ENCODE measurements at places on chromosomes 1 and 21. TPM values are rescaled to one million over a fixed set of nuclear protein-coding genes. Genes with fewer than 3 reads are reported as not detected.
A peak's percentile ranks its signal among the peaks of the same experiment; 100 is the strongest.

Gene LCE1F
- not detected for total RNA-seq

DNA sequence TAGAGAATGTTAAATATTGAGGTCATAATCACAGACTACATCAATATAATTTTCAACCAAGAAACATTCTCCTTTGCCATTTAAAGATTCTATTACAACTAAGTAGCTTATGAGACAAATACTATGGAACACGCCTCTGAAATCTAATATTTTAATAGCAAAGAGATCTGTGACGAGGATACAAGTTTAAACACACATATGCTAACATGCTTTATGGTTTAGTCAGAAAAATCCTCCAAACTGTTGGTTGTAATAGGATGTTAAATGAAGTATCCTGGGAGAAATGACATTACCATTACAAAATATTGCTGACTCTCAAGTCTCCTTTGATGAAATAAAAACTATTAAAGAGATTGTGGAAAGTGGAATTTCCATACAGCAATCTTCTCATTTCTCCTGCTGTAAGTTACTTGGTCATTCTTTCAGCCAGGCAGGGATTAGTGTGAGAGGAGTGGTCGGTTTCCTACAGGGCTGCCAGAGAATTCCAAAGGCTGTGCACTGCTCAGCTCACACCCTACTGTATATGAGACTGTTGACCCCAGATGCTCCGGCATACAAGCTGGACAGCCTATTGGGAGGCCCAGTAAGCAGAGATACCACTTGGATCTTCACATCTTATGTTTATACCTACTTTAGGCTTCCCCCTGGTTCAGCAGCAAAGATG is 26.6 kb downstream of the SCYL3 start:
- no peak for DNase-seq

DNA sequence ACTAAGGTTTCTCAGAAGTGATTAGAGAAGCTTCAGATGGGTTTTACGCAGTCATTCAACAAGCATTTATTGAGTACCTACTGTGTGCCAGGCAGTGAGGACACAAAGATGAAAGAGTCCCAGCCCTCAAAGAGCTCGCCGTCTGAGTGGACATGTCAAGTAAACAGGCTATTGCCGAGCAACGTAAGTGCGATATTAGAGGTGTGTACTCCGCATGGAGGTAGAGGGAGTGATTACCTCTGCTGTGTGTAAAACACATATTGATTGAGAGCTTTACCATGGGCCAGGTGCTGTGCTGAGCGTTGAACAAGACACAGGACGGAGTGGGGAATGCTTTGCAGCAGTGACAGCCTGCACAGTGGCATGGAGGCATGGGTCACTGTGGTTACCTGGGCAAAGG is 49.5 kb upstream of the GPR37L1 start:
- DNase-seq = no peak

- DNase-seq = no peak
These were observed 17.7 kb downstream of the TEX38 start for GRCh38 chr1:46689356-46689755.

DNA sequence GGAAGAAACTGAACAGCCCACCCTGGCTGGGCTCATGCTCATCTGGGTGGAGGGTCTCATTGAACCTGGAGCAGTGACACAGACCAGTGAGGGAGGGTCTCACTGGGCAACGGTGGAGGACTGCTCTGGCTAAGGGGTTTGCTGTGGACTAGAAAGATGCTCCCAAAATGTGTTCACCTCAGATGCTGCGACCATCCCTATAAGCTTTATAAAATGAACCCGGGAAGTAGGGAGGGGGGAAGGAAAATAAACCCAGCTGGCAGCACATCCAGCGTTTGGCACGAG is 34.5 kb upstream of the LBR start:
- no peak for DNase-seq

- DNase-seq = no peak
These were observed 253.1 kb upstream of the KIAA0040 start for GRCh38 chr1:175445646-175446045.

DNA sequence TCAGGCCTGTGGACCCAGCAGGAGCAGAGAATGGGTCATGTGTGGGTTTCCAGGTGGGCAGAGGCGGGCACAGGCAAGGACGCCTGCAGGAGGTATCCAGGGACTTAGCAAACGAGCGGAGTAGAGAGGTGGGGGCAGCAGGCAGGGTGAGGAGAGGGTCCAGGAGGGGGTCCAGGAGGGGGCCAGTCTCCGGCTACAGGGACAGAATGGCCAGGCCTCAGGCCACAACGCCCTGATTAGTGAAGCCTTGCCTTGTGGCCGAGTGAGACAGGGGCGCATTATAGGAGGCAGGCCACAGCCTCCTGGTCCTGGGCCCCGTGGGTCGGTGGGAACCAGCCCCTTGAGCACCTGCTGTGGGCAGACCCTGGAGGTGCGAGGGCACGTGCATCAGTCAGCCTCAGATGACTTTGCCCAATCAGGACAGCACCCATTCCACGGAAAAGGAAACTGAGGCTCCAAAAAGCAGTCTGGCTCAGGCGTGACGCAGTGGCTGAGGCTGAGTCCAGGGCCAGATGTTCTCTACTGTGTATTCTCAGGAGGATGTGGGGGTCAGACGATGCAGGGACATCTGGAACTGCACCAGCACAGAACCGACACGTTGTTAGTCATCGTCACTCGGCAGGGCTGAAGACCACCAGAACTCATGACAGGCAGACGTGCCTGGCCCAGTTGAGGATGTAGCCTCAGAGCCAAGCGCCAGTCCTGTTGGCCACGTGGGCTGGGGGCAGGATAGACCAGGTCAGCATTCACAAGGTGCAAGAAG is 113.7 kb downstream of the CRYAA start:
- no peak for DNase-seq

Gene KCNE1
- total RNA-seq = not detected

DNA sequence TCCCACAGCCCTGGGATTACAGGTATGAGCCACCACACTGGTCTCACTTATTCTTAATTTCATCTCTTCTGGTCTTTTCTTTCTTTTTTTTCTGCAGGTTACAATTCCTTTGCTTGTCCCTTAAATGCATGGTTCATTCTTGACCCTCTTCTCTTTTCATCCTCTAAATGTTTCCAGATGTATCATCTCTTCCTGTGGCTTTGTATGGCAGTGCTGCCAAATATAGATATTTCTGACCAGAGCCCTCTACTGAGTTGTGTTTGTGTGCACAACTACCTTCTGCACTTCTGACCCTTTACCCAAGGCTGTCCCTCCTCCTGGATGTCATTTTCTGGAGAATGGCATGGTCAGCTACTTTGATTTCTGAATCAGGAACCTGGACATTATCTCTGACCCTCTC is 32.5 kb downstream of the OLFML3 start:
- no peak for DNase-seq

Gene C1orf167
- not detected for total RNA-seq

Gene NBL1
- total RNA-seq = 32.3 TPM

- no peak for DNase-seq
These were observed 126.4 kb upstream of the GALNT2 start for GRCh38 chr1:229940684-229941083.

GRCh38 chr1:162172311-162173102 is 103.0 kb downstream of the NOS1AP start:
- no peak for DNase-seq

Gene HPDL
- total RNA-seq = 0.17 TPM

Gene HES2
- not detected for total RNA-seq

Gene KRTAP12-2
- total RNA-seq = not detected

Gene GNAT2
- not detected for total RNA-seq

Gene MSTO1
- total RNA-seq = 49.2 TPM

DNA sequence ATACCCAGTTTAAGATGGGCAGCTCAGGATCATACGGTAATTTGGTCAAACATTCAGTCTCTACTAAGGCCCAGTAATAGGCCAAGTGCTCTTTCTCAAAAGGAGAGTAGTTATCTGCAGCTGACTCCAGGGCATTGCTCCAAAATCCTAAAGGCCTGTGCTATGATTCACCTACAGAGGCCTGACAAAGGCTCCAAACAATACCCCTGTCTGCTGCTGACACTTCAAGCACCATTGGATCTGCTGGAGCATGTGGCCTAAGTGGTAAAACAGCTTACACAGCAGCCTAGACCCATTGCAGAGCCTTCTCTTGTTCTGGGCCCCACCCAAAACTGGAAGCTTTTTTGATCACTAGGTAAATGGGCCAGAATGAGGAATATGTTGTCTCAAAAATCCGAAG is 22.8 kb downstream of the SLAMF7 start:
- DNase-seq = no peak

GRCh38 chr1:4724695-4725250 is 70.4 kb downstream of the AJAP1 start:
- no peak for DNase-seq

GRCh38 chr1:85283475-85284199 is 7.2 kb upstream of the BCL10 start:
- no peak for DNase-seq

Gene ZBTB8OS
- total RNA-seq = 41.9 TPM

Gene AUNIP
- total RNA-seq = not detected

DNA sequence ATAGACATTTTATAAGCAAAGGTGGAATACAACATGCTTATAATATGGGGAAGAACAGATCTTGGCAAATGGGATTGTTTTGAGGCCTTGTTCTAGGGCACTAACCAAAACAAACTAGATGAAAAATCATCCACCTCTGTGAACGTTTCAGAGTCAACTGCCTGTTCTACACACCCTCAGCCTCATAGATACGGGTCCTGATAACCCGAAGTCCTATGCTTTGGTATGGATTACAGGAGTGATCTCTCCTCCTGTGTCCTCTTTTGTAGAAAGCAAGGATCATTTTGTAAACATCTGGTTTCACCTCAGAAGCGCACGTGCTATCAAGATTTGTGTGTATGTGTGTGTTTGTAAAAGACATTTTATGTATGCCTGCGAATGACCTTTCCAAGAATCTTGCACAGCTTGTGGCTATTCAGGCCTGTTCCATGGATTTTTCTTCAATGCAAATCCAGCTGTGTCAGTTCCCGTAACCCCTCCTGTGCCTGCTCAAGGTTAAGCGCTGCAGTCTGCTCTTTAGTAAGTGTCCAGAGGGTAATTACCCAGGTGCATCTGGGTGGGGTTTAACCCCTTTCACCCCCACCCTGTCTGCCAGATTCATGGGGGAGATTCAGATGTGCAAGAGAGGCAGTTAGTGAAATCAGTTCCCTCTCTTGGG is 132.4 kb downstream of the ROR1 start:
- no peak for DNase-seq

Gene RUSC1
- total RNA-seq = 13.2 TPM

DNA sequence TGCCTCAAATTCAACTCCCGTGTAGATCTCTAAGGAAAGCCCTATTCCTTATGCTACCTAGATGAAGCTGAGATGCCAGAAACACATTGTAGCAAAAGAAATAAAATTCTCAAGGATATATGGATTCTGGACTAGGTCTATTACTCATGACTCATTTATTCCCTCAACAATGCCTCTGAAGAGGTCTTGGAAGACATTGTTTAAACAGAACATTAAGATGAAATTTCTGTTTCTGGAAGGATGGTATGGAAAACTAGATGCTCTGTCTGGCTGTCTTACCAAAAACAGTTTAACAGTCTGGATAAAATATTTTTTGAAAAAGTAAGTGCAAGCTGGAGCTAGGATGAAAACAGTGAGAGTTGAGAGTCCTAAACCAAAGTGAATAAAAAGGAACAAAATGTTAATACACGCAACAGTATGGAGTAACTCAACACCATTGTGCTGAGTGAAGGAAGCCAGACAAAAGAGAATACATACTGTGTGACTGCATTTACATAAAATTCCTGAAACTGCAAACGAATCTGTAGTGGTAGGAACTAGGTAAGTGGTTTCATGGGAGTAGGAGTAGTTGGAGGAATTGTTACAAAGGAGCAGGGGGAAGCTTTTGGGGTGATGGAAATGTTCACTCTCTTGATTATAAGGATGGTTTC is 59.3 kb upstream of the GNG12 start:
- no peak for DNase-seq

Gene CD53
- 286 TPM for total RNA-seq

Gene ACOT11
- total RNA-seq = 0.67 TPM

Gene SPATC1L
- 2.6 TPM for total RNA-seq

DNA sequence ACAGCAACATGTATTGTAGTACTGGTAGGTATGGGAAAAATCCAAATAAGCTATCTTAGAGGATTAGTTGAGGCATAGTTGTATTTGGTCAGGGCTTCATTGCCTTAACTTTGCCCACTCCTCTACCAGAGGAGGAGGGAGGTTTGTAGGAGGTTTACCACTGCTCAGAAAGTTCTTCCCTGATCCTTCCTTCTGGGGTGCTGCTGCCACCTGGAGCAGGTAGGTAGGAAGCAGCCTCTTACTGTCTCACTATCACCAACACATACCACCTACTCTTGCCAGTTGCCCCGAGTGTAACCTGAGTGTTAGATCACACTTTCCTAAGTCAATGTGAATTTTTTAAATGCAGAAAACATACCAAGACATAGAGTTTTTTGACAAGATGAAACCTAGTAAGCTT is 24.1 kb upstream of the ZSWIM5 start:
- no peak for DNase-seq

DNA sequence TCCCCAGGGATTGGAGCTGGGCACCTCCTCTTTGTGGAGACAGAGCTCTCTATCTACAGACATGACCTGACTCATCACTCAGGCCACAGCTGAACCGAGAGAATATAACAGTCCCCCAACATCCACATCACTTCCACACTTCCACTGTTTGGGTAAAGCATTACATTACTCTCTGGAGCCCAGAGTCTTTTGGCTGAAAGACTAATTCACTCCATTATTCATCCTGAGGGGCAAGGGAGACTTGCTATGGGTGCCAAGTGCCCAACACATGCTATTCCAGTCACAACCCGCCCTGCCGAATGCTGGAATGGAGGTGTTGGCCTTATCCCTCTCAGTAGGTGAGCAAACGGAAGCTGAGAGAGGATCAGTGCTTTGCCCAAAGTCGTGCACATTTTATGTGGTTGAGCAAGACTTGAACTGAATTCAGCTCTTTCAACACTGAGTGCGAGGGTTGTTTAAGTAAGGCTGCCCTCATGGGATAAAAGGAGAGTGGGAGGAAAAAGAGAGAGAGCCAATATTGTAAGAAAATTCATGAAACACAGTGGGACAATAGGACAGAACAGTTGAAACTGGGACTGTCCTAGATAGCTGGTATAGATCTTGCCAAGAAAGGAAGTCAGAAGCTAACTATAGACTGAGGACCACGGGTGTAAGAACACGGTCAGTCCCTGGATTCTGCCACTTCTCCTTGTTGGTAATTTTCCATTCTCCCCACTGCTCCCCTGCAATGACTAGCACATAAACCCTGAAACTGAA is 13.5 kb upstream of the CHI3L1 start:
- no peak for DNase-seq

DNA sequence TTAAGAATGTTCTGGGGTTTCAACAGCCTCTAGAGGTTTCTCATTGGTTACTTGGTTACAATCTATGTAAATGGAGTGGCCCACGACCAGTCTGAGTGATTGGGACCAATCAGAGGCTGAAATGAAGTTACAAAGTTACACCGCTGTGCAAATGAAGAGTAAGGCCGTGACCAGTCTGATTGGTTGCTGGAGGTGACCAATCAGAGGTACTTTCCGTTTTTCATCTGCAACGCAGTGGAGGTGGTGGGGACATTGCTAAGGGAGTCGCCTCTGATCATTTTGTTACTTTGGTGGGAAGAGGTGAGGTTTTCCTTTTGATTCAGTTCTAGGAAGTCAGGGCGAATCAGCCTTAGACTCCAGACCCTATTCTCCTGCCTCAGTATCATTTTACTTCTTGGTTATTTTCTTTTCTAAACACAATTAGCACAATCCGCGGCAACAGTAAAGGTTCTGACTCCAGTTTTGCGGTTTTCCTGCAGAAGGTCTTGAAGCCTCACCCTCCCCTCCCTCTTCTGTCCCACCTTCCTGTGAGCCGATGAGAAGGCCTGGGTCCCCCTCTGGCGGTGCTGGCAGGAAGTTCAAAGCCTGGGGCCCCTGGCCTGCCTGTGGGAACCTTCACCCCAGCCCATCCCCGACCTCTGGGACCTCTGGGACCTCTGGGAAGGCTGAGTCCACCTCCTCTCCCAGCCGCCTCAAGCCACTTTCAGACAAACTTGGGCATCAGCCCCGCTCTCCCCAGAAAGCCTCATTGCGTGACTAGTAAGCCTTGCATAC is 38.7 kb upstream of the TTC34 start:
- DNase-seq = peak; percentile 49
